Stromal cell of bone marrow (primary cell): ENCODE measurements at places on chromosomes 2 and 18.

- no peak for DNase-seq
Measured at GRCh38 chr2:72033636-72034035, 114.0 kb downstream of the CYP26B1 start.

GRCh38 chr2:173963323-173963816, 1.8 kb downstream of the SP3 start:
- DNase-seq, result peak; percentile 69

- DNase-seq, result peak; percentile 67
Measured at GRCh38 chr2:198374375-198375082, 570.1 kb downstream of the PLCL1 start.

GRCh38 chr18:77772177-77772576, 522.5 kb downstream of the GALR1 start:
- no peak for DNase-seq

DNA sequence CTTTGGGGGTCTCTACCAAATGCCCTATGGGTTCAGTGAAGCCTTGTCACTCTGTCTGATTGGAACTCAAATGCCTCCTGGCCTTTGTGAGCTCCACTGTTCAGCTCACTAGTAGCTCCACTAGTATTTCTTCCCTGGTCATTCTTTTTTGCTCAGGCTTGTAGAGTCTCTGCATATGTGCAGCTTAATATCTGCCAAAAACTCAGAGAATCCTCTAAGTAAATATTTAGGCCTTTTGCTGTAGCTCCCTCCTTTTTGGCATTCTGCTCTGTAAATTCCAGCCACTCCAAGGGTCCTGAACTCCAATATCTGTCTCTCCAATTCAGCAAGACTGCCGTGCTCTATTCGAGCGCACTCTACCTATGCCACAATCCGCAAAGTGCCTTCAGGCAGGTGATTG, 146.5 kb downstream of the MAIP1 start:
- no peak for DNase-seq

GRCh38 chr2:100876231-100876860, 56.4 kb downstream of the NPAS2 start:
- no peak for DNase-seq

GRCh38 chr2:75532488-75532887, 28.3 kb downstream of the EVA1A start:
- no peak for DNase-seq

- no peak for DNase-seq
Measured at GRCh38 chr2:176924909-176925534, 287.6 kb upstream of the HNRNPA3 start.

DNA sequence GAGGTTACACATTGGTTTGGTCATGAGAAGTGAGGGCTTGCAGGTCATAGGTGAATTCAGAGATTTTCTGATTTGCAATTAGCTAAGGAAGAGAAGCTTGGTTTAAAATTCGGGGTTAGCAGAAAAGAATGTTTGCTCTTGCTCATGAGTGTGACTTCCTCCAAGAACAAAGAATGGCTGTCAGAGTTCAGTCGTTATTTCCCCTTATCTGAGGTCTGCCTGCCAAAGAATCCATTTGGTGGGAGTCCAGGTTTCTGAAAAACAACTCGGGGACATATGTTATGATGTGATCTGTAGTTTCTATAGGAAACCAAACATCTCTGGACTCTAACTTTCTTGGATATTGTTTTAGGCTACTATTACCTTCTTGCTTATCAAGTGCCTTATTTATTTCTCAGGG, 3.2 kb upstream of the UGT1A6 start:
- no peak for DNase-seq

GRCh38 chr18:41829647-41830516, 125.2 kb upstream of the PIK3C3 start:
- no peak for DNase-seq

GRCh38 chr2:12032398-12032797, 286.0 kb downstream of the LPIN1 start:
- no peak for DNase-seq

DNA sequence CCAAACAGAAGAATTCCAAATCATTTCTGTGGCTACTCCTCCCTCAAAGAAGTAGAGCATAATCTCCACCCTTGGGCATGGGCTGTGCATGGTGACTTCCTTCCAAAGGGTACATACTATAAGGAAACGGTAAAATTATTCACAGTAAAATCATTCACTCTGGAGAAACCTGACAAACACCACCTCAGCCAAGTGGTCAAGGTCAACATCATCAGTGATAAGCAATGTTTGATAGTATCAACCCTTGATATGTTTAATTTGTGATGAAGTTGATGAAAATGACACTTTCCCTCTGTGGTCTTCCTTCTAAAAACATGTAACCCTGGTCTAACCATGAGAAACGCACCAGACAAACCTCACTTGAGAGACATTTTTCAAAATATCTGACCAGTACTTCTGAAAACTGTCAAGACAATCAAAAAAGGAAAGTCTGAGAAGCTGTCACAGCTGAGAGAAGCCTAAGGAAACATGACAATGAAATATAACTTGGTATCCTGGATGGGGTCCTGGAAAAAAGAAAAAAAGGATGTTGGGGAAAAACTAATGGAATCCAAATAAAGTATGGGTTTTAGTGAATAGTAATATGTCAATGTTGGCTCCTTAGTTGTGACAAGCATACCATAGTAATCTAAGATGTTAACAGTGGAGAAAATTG, 9.4 kb upstream of the TXNDC2 start:
- DNase-seq, result no peak

DNA sequence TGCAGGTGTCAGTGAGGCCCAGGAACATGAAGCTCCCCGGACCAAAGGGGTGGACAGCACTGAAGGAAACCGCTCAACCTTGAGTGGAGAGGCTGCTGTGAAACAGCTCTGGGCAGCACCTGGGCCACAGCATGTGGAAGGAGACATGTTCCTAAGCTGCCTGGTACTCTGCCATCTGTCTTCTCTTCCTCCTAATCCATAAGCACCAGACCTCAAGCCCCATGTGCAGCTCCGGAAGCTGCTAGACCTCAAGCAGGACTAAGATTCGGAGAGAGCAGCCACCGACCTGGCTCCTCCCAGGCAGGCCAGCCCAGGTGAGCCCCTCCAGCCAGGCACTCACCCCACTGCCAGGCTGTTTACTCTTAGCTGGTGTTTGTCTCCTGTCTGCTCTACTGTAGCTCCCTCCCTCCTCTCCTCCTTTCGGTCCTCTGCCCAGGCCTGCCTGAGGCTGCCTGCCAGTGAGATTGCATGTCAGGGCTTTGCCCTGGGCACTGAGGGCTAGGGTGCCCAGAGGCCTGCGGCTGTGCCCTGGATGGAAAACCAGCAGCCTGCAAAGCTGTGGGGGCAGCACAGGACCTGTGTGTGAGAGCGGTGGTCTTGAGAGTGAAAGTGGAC, 53.7 kb downstream of the BCL11A start:
- DNase-seq, result no peak

GRCh38 chr2:189127756-189128155, 51.8 kb downstream of the COL5A2 start:
- DNase-seq, result no peak

DNA sequence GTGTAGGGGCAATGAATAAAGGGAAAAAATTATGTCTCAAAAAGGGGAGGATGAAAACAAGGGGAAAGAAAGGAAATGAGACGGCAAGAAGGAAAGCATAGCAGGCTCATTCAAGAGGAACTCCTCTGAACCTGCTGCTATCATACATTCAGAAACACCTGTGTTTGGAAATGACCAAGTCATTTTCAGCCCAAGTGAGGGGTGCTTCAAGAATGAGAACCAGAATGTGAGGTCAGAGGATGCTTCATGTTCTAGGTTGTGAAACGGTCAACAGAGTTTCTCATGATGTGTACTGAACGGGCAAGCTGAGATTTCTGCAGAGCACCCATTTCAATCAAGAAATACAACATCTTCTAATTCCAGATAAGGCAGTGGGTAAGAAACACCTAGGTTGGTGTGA, 1367.2 kb upstream of the CELF4 start:
- no peak for DNase-seq

DNA sequence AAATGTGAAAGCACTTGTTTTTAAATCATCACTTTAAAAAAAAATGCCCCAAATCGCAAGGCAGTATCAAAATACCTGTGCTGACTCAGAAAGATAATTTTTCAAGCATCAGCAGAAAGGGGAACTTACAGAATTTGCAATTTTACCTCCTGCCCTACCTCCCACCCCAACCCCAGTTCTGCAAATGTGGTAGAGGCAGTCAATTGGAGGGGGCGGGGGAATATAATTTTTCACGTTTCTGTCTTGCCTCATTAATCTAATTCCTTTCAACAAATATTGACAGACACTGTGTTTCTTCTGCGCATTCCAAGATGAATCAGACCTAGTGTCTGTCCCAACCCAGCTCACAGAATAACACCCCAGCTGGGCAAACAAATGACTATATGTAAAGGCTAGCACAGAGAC, 76.8 kb downstream of the ALPK2 start:
- no peak for DNase-seq

DNA sequence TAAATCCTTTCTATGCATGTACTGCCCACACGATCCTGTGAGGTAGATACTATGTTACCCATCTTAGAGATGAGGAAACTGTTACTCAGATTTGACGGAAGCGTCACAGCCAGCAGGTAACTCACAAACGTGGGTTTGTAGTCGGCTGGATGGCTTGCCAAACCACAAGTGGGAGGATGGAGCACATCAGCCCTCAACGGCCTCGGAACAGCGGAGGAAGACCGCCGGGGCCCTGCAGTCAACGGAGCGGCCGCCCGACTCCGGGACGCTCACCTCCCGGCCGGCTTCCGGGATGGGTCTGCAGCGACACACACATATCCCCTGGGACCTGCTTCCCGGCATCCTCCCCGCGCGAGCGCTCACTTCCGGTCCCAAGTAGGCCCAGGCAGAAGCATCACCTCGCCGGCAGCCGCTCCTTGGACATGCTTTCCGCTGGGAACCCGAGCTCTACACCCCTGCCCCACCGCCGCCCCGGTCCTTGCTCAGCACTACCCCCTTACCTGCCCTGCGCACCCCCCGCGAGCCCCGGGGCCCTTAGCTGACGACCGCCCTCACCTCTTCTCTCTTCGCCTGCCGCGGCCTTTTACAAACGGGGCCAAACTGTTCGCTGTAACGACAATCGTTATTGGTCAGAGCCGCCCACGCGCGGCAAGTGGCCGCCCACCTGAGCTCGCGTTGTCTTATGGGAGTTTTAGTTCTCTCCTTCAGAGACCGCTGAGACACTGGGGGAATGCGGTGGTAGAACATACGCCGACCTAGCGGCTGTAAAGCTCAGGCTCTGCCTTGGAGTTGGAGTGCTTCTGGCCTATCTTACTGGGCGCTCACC, at the start of gene C2orf42:
TSS of gene C2orf42 (minus strand) at position 602 of the 826 bp plus-strand sequence. CDS start 9,034 bp downstream, outside the sequence.
- peak; percentile 96 for DNase-seq

GRCh38 chr2:238448031-238448955, 21.6 kb downstream of the ASB1 start:
- DNase-seq, result no peak

DNA sequence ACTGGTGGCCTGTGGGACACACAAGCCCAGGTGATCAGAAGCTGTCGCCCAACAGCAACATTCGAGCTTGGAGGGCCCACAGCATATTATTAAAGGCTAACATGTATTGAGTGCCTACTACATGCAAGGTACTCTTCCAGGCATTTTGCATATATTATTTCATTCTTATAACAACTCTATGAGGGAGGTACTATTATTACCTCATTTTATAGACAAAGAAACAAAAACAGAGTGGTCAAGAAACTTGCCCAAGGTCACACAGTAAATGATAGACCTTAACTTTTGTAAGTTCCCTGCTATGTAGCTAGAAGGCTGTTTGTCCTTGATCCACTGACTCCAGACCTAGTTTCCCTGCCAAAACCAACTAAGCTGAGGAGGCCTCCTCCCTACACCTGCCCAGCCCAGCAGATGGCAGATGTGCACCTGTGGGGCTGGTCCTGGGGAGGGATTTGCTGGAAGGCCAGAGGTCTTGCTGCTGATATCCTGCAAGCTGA, 35.7 kb downstream of the KANSL3 start:
- DNase-seq, result no peak

DNA sequence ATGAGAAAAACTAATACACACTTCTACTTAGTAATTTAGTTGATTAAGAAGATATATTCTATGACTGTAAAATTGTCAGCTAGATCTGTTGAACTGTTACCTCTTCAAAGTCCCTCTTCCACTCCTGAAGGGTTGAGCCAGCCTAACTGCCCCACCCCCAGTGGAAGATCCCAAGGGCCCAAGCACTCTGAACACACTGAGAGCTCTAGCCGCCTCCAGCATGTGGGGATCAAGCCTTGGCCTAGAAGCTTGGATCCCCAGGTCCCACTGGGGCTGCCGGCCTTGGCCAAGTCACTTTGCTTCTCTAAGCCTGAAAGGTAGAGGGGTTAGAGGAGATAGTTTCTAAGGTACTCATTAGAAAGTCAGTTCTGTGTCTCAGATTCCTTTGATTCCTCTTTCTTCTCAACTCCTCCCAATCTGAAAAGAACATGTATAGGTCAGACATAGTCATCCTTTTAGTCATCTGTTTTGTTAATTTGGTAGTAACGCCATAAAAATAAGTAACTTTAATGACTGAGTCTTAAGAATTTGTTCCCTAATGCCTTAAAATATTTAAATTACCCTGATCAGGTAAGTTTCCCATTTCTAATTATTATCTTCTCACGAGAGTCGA, 5.6 kb downstream of the CPSF3 start:
- no peak for DNase-seq

GRCh38 chr2:1248187-1248586, 165.1 kb upstream of the TPO start:
- no peak for DNase-seq

GRCh38 chr2:112919086-112919485, 8.1 kb downstream of the IL37 start:
- DNase-seq, result no peak

- no peak for DNase-seq
Measured at GRCh38 chr2:218957671-218958070, 1.8 kb upstream of the CDK5R2 start.

DNA sequence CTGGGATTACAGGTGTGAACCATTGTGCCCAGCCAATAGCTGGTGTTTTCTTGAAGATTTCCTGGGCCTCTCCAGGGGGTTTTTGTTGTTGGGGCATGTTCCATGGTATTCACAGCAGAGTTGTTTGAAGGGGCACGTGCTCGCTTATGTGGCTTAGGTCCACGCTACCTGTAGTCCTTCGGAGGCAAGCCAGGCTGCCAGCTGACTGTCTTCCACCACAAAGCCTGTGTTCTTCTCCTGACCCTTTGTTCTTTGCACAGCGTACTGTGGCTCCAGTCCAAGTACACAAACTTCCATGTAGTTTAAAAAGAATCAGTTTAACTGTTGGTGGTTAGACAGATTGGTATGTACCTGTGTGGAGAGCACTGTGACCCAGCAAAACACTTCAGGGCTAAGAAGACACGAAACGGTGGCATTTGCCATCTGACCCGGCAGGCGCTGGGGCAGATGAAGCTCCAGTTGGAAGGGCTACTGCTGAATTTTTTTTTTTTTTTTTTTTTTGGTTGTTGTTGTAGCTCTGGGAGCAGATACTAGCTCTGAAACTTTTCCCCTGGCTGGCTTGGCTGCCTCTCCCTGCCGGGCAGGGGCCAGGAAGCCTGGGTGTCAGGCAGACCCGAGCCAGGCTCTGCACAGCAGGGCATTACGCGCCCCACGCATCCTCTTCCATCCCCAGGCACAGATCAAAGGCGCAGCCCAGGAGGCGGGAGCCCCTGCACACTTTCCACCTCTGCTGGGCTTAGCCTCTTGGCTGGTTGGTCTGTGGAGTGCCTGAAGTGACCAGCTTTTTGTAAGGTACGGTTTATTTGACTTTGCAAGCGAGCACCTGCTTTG, 5.7 kb downstream of the GREB1 start:
- no peak for DNase-seq
